ENCODE measurements at places on chromosomes 5 and 9.

GRCh38 chr5:154178661-154179060 lies 11.9 kb upstream of the GALNT10 start:
- DNase-seq, result no peak

DNA sequence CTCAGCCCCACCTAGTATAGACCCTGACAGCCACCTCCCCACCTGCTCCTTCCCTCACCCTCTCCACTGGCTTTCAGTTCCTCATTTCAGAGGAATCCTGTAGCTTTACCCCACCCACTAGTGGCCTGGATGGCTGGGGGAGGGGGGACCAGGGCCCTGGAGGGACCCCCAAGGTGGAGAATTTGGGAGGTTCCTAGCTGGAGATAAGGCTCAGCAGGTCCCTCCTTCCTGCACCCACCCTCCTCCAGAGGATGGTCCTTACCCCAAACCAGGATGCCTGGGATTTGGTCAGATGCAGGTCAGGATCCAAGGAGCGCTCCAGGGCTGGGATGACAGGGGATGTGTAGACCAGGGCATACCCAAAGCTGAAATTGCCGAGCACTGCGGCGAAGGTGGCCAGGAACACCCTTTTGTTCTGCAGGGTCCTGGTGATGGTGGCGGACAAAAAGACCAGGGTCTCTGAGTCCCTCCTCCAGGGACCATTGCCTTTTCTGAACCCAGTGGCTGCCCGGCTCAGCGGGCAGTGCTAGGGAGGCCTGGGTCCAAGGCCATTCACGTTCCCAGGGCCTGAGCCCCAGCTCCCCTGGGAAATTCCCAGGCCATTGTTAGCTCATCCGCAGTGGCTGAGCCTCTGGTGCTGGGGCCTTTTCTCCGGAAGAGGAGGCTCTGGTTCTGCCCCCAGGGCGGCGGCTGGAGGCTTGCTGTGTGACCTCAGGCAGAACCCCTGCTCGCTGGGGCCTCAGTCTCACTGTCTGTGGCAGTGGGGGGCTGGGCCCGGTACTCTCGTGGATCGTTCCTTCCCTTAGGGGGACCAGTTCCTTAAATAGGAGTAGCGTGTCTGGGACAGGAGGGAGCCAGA lies 678 bp downstream of the SLC2A6 start:
- no peak for DNase-seq

DNA sequence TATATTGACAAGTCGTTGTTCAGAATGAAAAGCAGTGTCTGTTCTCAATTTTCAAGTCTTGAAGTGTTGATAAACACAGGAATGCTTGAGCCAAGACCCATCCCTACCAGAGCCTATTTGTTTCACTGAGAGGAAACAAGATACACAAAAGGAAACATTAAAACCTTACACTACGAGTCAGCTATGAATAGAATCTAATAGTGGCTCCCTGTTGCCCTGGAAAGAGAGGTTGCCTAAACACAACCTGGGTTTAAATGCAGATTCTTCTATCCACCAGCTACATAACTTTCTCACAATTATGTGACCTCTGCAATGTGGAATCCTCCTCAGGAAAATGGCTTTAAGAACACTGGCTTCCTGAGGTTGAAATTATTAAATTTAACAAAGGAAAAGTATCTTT lies 29.1 kb upstream of the BNC2 start:
- DNase-seq, result no peak

- DNase-seq, result no peak
These were observed 45.5 kb downstream of the GLDC start for GRCh38 chr9:6600006-6600405.

DNA sequence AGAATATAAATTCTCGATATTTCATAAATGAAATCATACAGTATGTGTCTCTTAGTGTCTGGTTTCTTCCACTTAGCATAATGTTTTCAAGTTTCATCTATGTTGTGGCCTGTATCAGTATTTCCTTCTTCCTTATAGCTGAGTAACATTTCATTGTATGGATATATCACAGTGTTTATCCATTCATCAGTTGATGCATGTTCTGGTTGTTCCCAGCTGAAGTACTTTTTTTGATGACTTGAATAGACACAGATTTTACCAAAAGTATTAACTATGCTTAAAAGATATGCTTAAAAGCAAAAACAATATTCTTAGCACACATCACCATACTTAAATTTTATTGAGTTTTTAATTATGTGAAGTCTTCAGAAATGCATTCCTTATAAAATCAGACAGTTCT lies 12.7 kb downstream of the RAB14 start:
- DNase-seq, result no peak

GRCh38 chr5:133423618-133424282 lies 188.6 kb downstream of the FSTL4 start:
- peak; percentile 82 for DNase-seq

GRCh38 chr5:65394087-65394486 lies 87.6 kb downstream of the ADAMTS6 start:
- no peak for DNase-seq

GRCh38 chr9:28120184-28120583 lies 546.9 kb upstream of the C9orf72 start:
- DNase-seq, result no peak

DNA sequence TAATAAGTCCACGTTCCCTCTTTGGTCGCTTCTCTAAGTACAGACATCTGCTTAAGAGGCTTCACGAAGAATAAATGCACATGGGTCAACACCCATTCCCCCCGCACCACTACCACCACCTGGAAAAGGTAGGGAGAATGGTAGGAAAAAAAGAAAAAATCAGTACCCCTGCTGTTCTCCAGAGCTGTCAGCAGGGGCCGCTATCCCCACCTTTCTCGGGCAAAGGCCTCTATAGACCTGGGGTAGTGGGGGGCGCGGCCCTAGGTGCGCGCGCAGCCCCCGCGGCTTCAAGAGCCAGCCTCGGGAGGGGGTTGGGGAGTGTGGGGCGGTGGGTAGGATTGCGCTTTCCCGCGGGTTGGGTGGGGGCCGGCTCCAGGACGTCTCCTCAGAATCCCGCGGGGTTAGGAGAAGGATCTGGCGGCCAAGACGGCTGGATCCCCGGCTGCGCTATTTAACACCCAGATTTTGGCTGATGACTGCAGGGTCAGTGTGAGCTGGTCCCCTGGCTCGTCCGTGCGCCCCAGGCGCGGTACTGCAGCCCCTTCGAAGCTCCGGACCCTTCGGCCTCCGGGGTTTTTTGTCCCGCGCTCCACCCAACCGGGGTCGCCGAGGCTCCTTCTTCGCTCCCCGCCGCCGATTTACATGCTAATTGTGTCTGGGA lies 1.6 kb upstream of the SEMA6A start:
- DNase-seq, result peak; percentile 48

DNA sequence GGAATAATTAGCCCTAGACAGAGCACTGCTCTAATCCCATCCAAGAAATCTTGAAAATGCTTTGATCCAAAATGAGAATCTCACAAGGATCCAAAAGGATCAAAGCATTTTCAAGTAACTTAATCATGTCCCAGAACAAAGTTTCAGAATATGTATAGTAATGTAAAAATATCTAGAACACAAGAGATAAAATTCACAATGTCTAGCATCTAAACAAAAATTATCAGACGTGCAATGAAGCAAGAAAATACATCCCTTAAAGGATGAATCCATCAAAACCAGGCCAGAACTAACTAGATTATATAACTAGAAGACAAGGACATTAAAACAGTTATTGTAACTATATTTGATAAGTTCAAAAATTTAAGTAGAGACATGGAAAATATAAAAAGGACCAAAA lies 69.3 kb downstream of the INIP start:
- DNase-seq, result no peak

Measured in activated CD4-positive, alpha-beta T cell treated with anti-CD3 and anti-CD28 coated beads, Interleukin-2, amount 50 U/mL, for 48 hours (primary cell).